Activated CD4-positive, alpha-beta memory T cell treated with anti-CD3 and anti-CD28 coated beads, Interleukin-2, amount 10 ng/mL, durations not matched to agents 7 days and 5 days (primary cell): ENCODE measurements at places on chromosomes 7 and 10. TPM values are rescaled to one million over a fixed set of nuclear protein-coding genes. Genes with fewer than 3 reads are reported as not detected.

Gene UNCX
- total RNA-seq, result not detected

Gene TMEM139
- 0.48 TPM for total RNA-seq

Gene ACSL5
- 55.1 TPM for total RNA-seq

Gene GNAT3
- total RNA-seq, result not detected

Gene ANKRD30A
- not detected for total RNA-seq

Gene TMEM26
- not detected for total RNA-seq
